ENCODE measurements at places on chromosomes 5 and 9. TPM values are rescaled to one million over a fixed set of nuclear protein-coding genes. Genes with fewer than 3 reads are reported as not detected.
A peak's percentile ranks its signal among the peaks of the same experiment; 100 is the strongest.

GRCh38 chr9:14671377-14671776 is 21.9 kb downstream of the ZDHHC21 start:
- no peak for DNase-seq

- DNase-seq: peak; percentile 93
These were observed at the start of gene STK32A for GRCh38 chr5:147234825-147235635. STK32A (plus strand) TSS chr5:147235026; CDS start chr5:147239635, 4,609 bp downstream.

GRCh38 chr9:112404508-112404932 is 24.6 kb downstream of the HSDL2 start:
- no peak for DNase-seq

- peak; percentile 5 for DNase-seq
These were observed 1.3 kb upstream of the IL3 start for GRCh38 chr5:132059043-132059695.

- no peak for DNase-seq
These were observed 572 bp downstream of the SCGB3A1 start for GRCh38 chr5:180590543-180591310.

- no peak for DNase-seq
These were observed 168.6 kb downstream of the CARTPT start for GRCh38 chr5:71887680-71888079.

DNA sequence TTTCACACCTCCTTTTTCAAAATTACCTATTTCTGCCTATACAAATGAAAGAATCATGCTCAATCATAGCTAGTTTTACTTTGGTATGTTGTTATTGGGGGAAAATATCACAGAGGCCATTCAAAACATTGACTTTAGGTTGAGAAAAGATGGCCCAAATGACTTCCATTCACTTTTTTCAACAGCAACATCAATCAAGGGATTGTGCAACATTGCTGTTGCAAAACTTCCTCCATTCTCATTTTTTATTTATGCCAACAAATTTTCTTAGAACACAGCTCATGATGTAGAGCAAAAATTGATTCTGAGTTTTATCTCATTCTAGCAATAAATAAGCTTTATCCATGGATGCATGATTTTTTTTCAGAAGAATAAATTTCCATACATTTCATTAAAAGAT is 93.6 kb upstream of the RORB start:
- no peak for DNase-seq

GRCh38 chr5:6483880-6484382 is 35.3 kb downstream of the UBE2QL1 start:
- DNase-seq: no peak

- DNase-seq: no peak
These were observed 35.5 kb downstream of the ACO1 start for GRCh38 chr9:32419921-32420320.

DNA sequence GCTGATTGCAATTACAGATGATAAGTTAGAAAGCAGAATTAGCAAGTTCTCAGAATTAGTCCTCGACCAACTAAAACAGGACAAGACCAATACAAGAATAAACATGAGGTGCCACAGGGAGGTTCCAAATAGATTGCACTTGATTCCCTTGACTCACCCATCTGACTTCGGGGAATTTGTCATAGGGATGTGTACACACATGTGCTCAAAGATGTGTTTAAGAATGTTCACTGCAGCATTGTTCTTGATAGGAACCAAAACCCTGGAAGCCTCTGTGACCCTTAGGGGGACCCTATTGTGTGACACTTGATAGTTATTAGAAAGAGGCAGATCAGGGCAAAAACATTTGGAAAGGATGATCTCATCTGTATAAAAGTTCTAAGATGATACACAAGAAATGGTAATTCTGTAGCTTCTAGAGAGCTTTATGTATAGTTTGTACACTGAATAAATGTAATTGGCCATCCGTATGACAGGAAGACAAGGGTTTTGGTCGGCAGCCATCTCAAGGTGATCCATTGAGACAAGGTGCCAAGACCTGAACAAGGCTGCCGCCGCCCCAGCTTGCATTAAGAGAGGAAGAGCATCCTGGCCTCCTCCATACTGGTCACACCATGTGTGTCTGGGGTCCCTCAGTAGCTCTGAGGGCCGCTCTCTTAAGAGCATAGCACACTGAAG is 48.2 kb upstream of the GARNL3 start:
- DNase-seq: no peak

DNA sequence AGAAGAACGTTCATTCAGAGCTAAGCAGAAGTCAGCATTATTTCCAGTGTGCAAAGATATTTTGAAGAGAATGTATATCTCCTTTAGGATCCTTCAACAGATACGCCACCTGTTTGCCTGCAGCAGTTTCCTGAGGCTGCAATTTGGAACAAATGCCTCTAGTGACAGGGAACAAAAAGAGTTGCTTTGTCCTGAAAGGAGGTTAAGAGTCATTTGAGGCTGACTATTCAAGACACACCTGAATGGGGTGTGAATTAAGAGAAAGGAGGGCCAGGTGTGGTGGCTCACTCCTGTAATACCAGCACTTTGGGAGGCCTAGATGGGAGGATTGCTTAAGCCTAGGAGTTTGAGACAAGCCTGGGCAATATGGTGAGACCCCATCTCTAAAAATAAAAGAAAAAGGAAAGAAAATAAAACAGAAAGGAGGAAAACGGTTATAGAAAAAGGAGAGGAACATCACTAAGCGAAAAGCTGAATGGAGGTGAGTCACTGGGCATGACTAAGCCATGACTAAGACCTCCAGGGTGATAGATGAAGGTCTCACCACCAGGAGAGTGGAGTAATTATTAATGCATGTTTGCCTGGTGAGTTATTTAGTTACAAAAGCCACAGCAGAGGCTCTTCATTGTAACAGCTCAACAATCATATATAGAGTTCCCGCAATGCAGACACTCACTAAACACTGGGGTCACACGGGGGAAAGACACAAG is 255.2 kb upstream of the TNC start:
- peak; percentile 26 for DNase-seq

- DNase-seq: no peak
These were observed 109.4 kb downstream of the ASTN2 start for GRCh38 chr9:117305454-117305853.

DNA sequence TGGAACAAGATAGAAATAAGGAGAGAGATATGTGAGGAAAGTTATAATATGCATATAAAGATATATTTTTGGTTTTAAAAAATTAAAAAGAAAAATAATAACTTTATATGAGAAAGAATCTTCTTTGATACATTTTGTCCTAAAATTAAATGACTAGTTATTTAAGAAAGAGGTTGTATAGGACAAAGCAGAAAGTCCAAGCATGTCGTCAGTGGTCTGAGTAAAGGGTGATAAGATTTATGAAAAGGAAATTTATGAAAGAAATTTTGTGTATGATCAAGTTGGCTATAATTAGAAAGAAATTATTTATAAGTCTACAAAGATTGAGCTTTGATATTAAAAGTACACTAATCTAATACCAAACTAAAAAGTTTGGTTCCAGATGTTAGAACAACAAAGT is 32.0 kb downstream of the GTF3C4 start:
- DNase-seq: no peak

DNA sequence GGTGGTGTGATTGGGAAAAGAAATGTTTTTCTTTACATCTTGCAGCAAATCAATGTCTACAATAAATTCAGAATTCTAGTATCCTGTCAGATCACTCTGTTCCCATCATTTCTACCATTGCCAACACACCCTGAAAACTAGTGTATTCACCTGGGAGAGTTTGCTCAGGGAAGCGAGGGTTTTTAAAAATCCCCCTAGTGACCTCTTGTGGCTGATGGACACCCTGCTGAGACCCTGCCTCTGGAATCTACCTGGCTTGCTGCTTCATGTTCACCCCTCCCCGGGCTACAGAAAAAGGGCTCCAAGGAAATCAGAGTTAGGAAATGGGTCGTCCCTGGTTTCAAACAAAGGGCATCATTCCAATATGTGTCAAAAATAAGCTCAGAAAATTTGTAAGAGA is 21.4 kb upstream of the ALDOB start:
- no peak for DNase-seq

GRCh38 chr5:174301848-174302625 is 256.5 kb downstream of the NSG2 start:
- DNase-seq: no peak

GRCh38 chr9:97512966-97513560 is 11.6 kb downstream of the TMOD1 start:
- DNase-seq: no peak

- DNase-seq: no peak
These were observed 118.6 kb downstream of the SPEF2 start for GRCh38 chr5:35736280-35736679.

GRCh38 chr9:135077497-135078200 is 9.8 kb upstream of the OLFM1 start:
- DNase-seq: peak; percentile 14

GRCh38 chr5:178577376-178577839 is 12.8 kb downstream of the COL23A1 start:
- no peak for DNase-seq

DNA sequence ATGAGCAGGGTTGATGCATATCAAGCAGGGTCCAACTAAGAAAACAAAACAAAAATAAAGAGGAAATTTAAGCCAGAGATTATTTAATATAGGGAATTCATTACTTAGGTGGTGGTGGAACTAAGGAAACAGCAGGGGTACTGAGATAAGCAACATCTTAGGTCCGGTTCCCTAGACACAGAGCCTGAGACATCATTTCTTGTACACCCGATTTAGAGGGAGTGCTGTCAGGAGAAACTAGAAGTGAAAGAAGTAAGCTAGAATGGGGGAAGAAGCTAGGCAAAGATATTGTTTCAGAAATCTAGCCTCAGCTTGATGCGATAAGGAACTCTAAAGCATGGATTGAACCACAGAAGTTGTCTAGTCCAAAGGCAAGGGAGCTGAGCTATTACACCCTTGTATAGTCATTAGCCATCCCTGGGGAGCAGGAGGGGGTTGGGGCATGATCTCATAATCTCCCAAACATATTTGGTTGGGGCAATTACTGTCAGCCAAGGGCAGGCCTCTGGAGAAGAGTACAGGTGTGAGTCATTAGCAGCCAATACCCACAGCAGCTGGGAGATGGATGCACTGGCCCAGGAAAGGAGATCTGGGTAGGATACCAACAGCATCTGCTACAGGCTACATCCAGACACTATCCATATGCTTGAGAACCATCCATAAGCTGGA is 194.5 kb downstream of the ARL15 start:
- DNase-seq: no peak

DNA sequence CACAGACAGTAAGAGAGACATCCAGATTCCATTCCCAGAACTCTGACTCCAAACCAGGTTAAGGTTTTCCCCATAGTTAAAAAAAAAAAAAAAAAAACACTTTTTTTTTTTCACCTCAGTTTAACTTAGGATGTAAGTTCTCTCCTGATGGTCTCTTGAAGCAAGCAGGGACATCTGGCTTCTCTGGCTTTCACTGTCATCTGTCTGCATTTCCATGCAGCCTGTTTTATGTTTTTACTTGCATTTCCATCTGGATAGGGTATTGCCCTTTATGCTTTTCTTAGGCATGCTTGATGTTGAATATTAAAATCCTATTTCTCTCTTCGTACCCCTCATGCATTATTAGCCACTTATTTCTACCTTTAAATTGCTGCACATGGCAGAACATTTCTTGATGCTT is 135.3 kb upstream of the WWC1 start:
- DNase-seq: no peak

DNA sequence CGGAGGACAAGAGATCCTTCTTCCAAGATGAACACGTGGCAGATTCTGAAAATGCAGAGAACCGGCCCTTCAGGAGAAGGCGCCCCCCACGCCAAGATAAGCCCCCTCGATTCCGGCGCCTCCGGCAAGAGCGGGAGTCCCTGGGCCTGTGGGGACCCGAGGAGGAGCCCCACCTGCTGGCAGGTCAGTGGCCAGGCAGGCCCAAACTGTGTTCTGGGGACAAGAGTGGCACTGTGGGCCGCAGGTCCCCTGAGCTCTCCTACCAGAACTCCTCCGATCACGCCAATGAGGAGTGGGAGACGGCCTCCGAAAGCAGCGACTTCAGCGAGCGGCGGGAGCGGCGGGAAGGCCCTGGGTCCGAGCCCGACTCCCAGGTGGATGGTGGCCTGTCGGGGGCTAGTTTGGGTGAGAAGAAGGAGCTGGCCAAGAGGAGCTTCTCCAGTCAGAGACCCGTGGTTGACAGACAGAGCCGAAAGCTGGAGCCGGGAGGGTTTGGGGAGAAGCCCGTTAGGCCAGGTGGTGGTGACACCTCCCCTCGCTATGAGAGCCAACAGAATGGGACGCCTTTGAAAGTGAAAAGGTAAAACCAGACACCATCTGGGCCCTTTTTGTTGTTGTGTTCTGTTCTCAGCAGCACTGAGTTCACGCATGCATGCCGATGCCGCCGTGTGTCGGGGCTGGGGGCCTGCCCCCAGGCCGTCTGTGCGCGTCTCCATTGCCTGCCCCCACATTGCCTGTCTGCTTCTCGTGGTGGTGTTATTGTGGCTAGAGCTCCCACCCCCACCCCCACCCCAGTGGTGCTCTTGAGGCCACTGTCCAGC is 26.6 kb upstream of the POMT1 start:
- peak; percentile 50 for DNase-seq

- DNase-seq: no peak
These were observed 81.3 kb downstream of the TNC start for GRCh38 chr9:115036691-115037090.

DNA sequence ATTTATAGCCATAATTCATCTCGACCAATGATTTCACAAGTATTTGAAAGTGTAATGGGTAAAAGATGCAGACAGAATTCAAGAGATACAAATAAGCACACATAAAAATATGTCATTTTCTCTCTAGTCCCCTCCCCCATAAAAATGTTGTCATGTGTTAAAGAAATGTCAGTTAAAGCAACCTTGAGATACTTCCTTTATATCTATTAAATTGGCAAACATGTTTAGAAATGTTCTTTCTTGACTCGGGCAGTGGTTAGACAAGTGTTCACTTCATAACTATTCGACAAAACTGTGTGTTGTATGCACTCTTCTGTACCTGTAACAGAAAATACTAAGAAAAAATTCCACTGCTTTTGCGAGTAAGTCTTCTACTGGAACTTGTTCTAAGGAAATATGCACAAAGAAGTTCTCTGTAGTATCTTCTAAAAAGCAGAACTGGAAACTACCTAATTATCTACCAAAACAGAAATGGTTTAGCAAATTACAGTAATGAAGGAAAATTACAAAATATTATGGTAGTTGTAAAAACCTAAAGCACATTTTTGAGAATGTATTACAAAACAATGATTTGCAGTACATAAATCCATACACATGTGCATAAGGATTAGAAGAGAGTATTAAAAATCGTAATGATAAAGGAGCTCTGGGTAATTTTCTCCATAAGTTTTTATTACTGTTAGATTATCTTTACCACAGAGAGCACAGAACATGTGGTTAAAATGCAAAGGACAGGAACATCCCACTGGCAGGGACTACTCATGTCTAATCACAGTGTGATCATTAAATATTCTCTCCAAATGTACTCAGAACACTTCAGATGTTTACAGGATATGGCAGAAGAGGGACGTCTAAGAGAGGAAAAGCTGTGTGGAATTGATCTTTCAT is 35.9 kb downstream of the FBXW2 start:
- DNase-seq: no peak

The PDZD2 gene
- 1.4 TPM for polyA plus RNA-seq

The WNT8A gene
- polyA plus RNA-seq: not detected

The CLIC3 gene
- 1.3 TPM for polyA plus RNA-seq

The KIF27 gene
- 1.4 TPM for polyA plus RNA-seq

The ADAMTS16 gene
- 1.1 TPM for polyA plus RNA-seq

The TIMD4 gene
- polyA plus RNA-seq: not detected

The PCDHB10 gene
- 1.4 TPM for polyA plus RNA-seq

The SH3TC2 gene
- polyA plus RNA-seq: 0.23 TPM

The GLE1 gene
- 11.2 TPM for polyA plus RNA-seq

The HSPA9 gene
- 76.4 TPM for polyA plus RNA-seq

The PCDHA12 gene
- polyA plus RNA-seq: 0.42 TPM

Data from pancreas (tissue), 10 donors.